Activated T-cell treated with anti-CD3 and anti-CD28 coated beads for 24 hours (primary cell): ENCODE measurements at places on chromosomes 2 and 18.

DNA sequence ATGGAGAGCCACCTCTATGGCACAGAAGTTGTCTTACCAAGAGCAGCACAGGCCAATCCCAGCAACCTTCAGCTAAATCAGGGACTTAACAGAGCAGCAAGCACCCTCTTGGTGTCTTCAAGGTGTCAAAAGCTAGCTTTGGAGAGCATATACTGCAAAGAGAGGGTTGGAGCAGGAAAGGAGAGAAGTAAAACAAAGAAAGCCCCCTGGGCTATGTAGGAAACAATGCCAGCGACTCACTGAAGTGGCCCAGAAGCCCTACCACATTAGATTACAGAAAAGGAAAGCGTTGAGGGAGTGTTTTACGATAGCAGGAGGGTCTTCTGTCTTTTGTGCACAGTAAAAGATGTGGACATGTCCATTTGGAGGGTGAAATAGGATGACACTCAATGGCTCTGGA, 233.4 kb downstream of the MREG start:
- DNase-seq: no peak

- no peak for DNase-seq
These were observed 1.2 kb downstream of the SEMA4C start for GRCh38 chr2:96868555-96869280.

DNA sequence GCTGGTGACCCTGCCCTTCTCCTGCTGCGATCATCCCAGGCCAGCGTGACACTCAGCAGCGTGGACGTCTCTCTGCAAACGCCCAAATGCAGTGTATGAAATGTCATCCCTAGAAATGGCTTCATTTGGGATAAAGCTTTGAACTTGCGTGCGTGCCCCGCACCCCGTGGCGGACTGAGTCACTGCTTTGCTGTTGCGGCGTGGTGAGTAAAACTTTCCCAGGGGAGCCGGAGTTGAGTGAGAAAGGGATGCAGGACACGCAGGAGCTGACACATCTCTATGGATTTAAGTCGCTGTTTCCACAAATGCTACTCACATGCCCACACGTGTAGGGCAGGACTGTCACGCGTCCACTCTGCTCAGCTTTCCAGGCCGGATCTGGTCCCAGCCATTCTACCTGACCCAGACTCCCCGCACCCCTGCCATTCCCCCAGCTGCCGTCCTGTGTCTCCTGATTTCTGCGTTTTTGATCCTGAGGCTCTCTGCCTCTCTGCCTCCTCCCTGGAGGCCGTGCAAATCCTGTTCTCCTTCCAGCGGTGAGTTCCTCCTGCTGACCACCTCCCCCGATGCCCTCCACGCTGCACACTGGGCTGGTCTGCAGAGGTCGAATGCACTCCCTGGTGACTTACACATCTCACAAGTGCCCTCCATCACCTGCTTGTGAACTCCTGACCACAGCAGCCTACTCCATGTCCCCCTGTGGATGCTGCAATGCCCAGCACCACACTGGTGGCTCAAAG, 88.9 kb downstream of the MBP start:
- no peak for DNase-seq

GRCh38 chr18:12766986-12767433, 64.2 kb downstream of the PSMG2 start:
- DNase-seq: no peak

- no peak for DNase-seq
These were observed 168.1 kb downstream of the AFF3 start for GRCh38 chr2:99974275-99974674.

- no peak for DNase-seq
These were observed 1.6 kb upstream of the ALKAL2 start for GRCh38 chr2:289362-290089.

GRCh38 chr18:45774065-45774521, 50.1 kb downstream of the SLC14A1 start:
- no peak for DNase-seq

DNA sequence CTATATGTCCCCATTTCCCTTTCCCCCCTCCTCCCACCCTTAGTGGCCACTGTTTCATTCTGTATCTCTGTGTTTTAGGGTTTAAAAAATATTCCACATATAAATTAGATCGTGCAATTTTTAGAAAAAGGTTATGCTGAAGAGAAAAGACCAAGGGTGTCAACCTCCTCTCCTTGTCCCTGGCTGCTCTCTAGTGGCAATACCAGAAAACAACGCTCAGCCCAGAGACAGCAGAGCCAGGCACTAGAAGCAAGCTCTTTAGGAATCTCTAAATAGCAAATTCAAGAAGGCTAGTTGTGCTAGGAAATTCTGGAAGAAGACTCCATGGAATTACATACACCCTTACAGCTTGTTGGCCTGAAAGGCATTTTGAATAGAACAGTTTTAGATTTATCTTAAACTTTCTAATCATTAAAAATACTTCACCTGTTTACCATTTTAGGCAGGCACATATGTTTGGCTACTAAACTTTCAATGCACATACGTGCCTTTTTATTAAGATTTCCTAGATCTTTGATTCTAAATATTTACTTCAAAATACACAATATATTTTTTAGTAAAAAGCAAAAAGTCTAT, 35.1 kb upstream of the RASGRP3 start:
- no peak for DNase-seq

GRCh38 chr18:3491981-3492555, 42.1 kb downstream of the TGIF1 start:
- no peak for DNase-seq

DNA sequence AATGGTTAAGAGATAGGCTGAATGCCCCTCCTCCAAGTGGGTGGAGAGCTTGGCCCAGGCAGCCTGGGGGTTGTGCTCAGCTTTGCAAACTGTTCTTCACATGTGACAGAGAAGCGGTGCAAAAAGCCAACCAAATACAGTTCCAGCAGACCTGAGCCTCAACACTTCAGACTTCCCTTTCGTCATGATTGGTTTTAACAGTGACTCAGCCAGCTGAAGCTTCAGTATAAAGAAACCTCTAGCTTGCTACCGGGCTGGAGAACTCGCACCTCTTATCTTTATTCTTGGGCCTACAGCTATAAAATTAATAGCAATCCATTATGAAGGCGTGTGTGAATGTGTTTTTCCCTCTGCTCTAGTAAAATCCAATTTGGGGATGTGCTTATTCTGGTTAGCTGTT, 20.0 kb downstream of the SETBP1 start:
- no peak for DNase-seq

GRCh38 chr2:134365356-134365755, 111.5 kb downstream of the MGAT5 start:
- no peak for DNase-seq

GRCh38 chr2:121092095-121092494, 192.9 kb downstream of the TFCP2L1 start:
- no peak for DNase-seq

DNA sequence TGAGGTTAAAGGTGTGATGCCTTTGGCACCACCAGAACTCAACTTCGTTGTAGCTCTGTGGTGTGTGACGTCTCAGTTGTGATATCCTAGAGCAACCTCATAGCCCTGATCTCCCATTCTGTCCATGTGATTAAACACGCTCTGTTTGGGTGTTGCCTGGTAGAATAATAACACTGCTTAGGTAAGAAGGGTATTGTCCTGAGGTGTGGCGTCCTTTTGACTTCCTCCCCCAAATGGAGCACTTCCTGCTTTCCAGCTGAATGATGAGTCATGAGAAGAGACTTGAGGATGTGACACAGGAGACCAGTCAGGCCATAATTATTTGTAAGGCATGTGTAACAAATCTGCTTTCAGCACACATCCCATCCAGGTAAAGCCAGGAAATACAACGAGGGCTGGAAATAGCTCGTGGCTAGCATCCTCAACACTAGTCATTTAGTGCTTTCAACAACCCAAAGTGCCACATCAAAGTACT, 100.7 kb downstream of the RAPGEF4 start:
- no peak for DNase-seq

GRCh38 chr2:61356261-61356957, 114.5 kb downstream of the USP34 start:
- no peak for DNase-seq

DNA sequence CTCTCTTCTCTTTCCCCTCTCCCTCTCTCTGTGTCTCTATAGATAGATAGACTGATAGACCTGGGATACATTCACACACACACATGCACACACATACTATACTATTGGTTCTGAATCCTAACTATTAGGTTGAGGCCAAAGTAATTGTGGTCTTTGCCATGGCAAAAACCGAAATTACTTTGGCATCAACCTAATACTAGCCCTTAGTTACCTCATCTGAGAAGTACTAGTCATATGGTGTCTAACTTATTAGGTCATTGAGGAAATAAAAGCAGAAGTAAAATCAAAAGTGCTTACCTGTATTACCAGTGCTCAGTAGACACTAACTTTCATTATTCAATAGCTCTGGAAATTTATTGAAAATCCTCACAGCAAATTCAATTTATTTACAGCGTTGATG, 451.5 kb downstream of the EPHA4 start:
- DNase-seq: no peak

DNA sequence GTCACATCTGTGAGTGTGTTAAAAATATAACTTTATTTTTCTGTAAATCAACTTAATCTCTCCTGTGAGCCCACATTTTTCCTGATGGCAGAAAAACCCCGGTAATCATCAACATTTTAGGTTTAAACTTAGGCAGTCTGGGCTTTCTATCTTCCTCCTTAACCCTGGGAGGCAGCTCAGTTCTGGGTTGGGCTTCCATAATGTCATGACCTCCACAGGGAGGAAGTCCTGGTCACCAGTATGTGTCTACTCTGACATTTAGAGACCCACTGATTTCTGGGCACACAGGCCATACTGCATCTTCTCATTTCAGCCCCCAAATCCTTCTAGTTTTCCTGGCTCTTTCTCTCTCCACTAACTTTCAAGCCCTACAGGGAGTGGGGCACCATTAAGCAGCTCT, 181.2 kb downstream of the DYSF start:
- DNase-seq: no peak

GRCh38 chr2:156445296-156446220, 9.4 kb downstream of the GPD2 start:
- no peak for DNase-seq

- DNase-seq: no peak
These were observed 175.1 kb downstream of the ATAD2B start for GRCh38 chr2:23751747-23752265.
